ENCODE measurements at places on chromosomes 12 and 14. TPM values are rescaled to one million over a fixed set of nuclear protein-coding genes. Genes with fewer than 3 reads are reported as not detected.

The MYL2 gene
- total RNA-seq: not detected

The E2F7 gene
- 21.0 TPM for total RNA-seq

The AGAP2 gene
- total RNA-seq: 0.08 TPM

The KRT75 gene
- total RNA-seq: not detected

The C1S gene
- 14.3 TPM for total RNA-seq

GRCh38 chr14:22597771-22598098, 365 bp upstream of the ABHD4 start:
- DNase-seq: no peak

- no peak for DNase-seq
Measured at GRCh38 chr12:8661751-8662150, 875 bp downstream of the MFAP5 start.

DNA sequence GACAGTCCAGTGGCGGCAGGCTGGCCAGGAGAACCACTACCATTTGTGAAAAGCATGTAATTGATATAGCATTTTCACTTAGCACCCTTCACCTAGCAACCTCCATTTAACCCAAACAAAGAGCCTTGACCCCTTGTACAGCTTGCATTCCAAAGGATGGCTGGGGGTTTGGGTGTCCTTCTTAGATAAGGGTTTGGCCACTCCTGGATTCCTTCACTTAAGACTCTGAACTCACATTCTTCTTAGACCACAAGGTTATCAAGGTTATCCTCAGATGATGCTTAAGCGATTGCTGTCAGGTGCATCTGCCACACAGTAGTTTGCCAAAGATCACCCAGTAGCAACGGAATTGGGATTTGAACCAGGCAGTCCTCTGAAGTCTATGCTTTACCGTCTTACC, 102.8 kb downstream of the ZNF664 start:
- DNase-seq: no peak

DNA sequence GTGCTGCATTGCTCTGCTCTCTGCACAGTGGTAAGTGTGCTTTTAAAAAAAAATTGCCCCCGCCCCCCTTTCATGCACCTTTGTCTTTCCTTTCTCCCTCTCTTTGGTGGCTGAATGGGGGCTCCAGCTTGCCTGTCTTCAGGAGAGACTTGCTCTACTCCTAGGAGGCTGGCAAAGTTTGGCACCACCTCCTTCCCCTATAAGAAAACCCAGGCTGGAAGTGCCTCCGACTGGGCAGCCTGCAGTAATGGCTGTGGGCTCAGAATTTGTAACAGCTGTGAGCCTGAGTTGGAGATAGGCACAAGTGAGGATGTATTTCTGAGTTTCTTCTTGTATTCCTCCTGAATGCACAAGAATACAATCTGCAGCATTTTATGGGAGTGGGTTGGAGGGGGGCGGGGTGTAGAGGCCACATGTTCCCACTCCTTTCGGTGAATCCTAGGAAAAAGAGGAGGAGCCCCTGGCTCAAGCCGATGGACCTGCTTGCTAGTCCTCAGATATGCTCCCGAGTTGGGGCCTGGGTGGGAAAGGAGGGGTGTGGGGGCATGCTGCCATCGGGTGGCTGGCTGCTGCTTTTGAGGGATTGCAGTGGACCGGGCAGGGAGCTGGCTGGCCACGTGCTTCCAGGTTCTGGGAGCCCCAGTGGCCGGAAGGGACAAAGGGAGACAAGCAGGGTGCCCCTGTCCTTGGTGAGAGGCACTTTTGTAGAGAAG, 124.3 kb downstream of the TSPAN9 start:
- no peak for DNase-seq

- DNase-seq: no peak
Measured at GRCh38 chr12:47725893-47726292, 603 bp upstream of the ENDOU start.

GRCh38 chr12:90102957-90103652, 394.5 kb upstream of the ATP2B1 start:
- no peak for DNase-seq

GRCh38 chr14:54893151-54893760, 9.4 kb downstream of the GCH1 start:
- no peak for DNase-seq

GRCh38 chr14:92341791-92342190, 18.8 kb downstream of the SLC24A4 start:
- no peak for DNase-seq
